ENCODE measurements at places on chromosomes 11 and 22.

DNA sequence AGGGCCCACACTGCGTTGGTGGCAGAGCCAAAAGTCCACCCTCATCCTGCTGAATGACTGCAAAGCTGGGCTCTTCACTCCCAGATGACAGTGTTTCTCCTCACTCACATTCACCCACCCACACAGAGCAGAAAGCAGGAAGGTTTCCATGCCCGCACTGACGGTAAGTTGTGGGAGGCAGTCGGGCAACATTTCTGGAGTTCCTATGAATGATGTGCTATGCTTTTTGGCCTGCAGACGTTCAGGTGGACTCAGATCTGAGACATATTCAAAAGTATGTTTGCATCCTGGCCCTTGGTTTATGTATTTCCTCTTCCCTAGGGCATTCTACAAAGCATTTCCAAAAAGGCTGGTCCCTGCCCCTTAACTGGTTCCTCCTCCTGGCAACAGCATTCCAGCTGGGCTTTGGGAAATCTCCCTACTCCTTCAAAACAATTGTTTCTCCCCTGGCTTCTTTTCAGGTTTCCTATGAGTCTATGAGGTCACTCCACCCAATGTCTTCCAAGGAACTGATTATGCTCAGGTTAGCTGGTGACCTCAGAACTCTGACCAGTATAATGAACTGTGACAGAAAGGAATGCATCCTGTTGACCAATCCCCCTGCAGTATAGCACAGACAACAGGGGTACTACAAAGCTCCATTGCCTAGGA is 36.4 kb downstream of the PACSIN2 start:
- DNase-seq, result no peak

DNA sequence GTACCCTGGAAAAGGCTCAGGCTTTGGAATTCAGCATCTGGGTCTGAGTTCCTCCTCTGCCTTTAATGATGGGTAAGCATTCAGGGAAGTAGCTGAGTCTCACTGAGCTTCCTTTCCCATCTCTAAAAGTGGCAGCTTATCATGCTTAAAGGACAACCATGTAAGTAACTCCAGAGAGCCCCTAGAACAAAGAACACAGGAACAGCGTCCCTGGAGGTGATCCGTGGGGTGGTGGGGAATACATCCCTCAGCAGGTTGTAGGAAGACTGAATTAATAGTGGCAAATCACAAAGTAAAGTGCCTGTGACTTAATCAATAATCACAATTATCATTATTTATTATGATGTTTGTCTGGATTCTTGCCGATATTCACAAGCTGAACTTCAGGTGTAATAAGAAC is 114.7 kb upstream of the ISX start:
- DNase-seq, result no peak

DNA sequence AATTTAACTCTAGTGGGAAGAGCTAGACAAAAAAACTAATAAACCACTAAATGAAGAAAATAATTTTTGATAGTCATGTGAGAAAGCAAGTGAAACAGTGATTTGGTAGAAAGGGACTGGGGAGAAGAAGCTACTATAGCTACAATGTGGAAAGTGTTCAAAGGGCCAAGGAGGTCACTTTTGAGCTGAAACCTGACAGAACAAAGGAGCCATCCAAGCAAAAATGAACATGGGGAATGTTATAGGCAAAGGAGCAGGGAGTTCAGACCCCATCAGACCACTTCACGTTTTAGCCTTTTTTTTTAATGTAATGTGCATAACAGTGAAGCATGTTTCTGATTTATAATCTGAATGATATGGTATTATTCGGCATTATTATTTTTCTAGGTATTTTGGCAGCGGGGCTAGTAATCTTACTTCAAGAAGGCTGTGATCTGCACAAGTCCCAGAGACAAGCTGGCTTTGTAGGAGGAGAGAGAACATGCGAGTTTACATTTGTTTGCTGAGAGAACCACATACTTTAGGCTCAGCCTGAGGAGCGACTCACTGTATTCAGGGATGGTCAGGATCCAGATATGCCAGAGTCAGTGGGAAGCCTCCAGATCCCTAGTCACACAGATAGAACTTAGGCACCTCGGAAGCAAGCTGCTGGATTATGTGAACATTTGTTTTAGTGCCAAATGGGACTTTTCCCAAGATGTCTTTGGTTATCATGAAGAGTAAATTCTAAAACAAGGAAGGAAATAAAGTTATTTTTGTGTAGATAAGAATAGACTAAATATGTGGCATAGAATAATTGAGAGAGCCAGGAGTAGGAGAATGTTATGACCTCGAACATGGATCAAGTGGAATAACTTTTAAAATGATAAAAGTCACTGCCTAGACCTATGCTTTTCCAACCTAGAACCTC is 118.6 kb downstream of the TRIM44 start:
- no peak for DNase-seq

DNA sequence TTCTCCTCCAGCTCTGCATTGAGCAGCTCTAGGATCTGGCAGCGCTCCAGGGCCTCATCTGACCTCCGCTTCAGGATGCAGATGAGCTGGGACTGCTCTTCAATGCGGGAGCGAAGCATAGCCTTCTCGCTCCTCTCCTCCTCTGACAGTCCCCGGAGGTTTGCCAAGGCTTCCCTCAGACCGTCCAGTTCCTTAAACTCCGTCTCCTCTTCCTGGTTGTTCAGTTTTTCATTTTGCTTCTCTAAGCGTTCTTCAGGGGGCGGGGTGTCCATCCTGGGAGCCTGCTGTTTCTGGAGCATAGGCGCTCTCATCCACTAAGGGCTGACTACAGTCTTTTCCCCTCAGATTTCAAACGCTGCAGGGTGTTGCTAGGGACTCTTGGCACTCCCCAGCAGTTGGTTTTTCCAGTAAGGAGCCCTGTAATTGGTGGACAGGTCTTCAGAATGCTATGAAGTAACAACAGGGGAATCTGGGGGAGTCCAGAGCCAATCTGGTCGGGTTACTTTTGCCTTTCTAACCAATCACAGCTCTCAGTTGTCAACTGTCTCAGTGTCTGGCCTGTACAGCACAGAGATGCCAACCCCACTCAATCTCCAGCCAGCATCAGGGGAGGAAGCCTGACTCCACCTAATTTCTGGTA is at the start of gene CCDC89:
Gene CCDC89 (minus strand): TSS at position 376 of the 640 bp plus-strand sequence. CDS start 65 bp downstream, at position 311.
- DNase-seq, result peak; percentile 60

DNA sequence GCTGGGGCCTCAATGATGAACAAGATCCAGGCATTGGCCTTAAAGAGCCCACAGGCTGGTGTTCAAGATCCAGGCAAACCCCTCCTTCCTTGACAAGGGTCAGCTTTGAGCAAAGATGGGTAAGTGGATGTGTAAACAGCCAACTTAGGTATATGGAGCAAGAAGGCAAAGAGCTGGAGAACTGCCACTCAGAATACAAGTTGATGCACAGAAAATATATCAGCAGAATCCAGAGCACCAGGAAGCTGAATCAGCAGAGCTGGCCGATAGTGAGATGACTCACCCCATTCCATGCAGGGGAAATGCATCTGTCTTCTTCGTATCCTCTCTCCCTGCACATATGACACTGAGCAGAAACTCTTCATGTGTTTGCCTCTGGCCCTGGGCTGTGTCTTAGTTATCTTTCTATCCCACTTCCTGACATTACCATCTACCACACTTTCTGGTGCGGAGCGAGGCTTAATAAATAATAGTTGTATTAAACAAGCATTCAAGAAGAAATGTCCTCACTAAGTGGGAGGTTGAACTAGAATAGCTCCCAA is 57.8 kb downstream of the ENDOD1 start:
- no peak for DNase-seq

GRCh38 chr22:42269432-42270175 is 849 bp downstream of the TCF20 start:
- DNase-seq, result no peak

GRCh38 chr11:7520011-7520942 is 6.5 kb downstream of the PPFIBP2 start:
- DNase-seq, result no peak

- no peak for DNase-seq
Measured at GRCh38 chr11:43419460-43419859, 60.7 kb downstream of the TTC17 start.

GRCh38 chr11:102120437-102120973 is 10.3 kb downstream of the YAP1 start:
- DNase-seq, result no peak
